Neural crest cell (in vitro differentiated cells): ENCODE measurements at places on chromosomes 12 and 14.

DNA sequence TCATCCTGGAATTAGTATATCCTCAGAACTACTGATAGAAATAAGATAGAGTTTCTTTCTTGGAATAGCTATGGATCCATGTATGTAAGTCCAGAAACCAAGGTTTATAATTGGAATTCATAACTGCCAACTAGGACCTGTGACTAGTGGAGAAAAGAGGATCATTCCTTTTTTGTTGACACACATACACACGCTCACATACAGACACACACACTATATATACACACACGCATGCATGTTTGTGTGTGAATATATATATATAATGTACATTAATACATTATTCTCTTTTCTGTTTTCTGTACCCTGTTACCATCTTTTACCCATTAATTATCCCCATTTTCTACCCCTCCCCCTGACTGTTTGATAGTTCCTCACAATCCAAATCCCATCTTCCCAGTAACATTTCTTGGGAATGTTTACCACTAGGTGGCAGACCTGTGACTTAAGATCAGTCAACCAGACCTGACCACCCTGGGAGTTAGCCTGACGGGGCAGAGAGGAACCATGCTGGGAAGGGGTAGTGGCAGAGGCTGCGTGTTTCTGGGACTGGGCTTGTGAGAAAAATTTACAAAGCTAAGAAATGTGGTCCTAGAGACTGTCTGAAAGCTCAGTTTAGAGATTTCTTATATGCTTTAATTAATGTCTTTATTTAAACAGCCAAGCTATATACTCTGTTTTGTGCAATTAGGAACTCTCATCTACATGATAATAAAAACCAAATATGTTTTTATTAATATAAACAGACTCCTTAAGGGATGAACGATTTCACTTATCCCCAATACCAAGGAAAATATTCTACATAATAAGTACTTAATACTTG, 308.0 kb downstream of the PPFIA2 start:
- peak; percentile 40 for DNase-seq

GRCh38 chr12:19483727-19484126, 44.4 kb downstream of the AEBP2 start:
- DNase-seq, result no peak

GRCh38 chr14:23555533-23555881, 564 bp upstream of the THTPA start:
- DNase-seq, result no peak

- no peak for DNase-seq
Observed at GRCh38 chr12:46244997-46245396, 23.8 kb downstream of the SLC38A1 start.

- no peak for DNase-seq
Observed at GRCh38 chr12:51528852-51529650, 62.0 kb upstream of the SCN8A start.

- no peak for DNase-seq
Observed at GRCh38 chr12:64587447-64587846, 22.8 kb upstream of the RASSF3 start.
